Upper lobe of left lung (tissue), 6 donors: ENCODE measurements at places on chromosomes 12 and 14. TPM values are rescaled to one million over a fixed set of nuclear protein-coding genes. Genes with fewer than 3 reads are reported as not detected.

Gene SPRING1
- total RNA-seq: 107 TPM

Gene BMAL2
- 3.1 TPM for total RNA-seq

Gene MYF5
- total RNA-seq: not detected

Gene PIK3C2G
- total RNA-seq: 3.1 TPM

Gene PMEL
- 2.6 TPM for total RNA-seq

DNA sequence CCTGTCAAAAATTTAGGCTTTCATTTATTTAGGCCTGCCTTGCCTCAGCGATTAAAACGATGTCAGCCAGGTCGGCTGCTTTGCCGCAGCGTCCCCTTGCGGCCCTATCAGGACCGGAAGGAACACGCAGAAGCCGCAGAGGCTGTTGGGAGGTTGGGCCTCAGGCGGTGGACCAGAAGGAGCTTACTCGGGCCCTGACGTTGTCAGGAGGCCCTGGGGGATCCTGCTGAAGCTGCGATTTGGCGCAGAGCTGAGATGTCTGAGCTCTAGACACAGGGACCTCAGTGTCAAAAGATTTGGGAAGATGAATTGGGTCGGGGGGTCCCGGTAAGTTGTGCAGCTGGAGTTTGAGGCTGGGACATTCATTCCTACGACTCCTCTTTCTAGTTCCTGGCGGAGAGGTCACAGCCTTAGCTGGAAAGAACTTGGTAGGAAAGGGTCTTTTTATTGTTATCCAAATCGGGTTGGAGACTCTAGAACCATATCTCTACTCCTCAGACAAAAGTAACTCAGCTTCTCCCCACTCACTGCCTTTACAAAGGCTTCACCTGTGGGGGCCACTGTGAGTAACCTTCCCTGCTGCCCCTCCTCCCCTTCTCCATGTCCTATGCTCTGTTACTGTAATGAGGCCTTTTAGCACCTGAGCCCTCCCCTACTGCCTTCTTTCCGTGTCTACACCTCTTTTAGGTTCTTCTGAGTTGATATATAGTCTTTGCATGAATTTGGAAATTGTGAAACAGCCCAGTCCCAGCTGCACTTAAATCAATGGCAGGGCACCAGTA is 6.6 kb upstream of the ABCD2 start:
- H3K27me3 ChIP-seq: no peaks in the 10 kb centered on the region
- H3K36me3 ChIP-seq: no peaks in the 10 kb centered on the region
- DNase-seq: peak; percentile 34
- no peak overlapping the region for H3K27ac ChIP-seq
- no peaks in the 10 kb centered on the region for H3K4me1 ChIP-seq
- no peak overlapping the region for H3K4me3 ChIP-seq

GRCh38 chr12:10708862-10709261 is 14.3 kb downstream of the YBX3 start:
- H3K36me3 ChIP-seq: peaks cover 44% of the 10 kb centered on the region
- no peaks in the 10 kb centered on the region for H3K4me1 ChIP-seq
- H3K27ac ChIP-seq: no peak overlapping the region
- no peaks in the 10 kb centered on the region for H3K27me3 ChIP-seq
- DNase-seq: no peak
- no peak overlapping the region for H3K4me3 ChIP-seq

GRCh38 chr12:15670756-15671155 is 118.4 kb downstream of the EPS8 start:
- H3K4me1 ChIP-seq: no peaks in the 10 kb centered on the region
- H3K4me3 ChIP-seq: no peak overlapping the region
- H3K27ac ChIP-seq: no peak overlapping the region
- no peak for DNase-seq

DNA sequence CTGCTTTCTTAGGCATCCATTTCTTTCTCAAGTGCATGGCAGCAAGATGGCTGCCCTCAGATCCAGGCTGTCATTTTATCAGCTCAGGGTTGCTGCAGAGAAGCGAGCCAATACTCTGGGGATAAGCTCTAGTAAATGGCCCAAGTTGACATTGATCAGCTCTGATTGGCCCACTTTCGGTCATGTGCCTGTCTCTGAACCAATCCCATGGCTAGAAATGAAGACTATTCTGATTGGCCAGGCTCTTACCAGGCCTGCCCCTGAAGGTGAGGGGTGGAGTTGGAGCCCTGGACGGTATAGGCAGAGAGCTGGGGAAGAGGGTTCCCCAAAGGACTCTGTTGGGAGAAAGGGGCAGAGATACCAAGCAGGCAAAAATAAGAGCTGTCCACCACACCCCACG is 41.4 kb downstream of the MYO1H start:
- H3K36me3 ChIP-seq: no peaks in the 10 kb centered on the region
- no peak overlapping the region for H3K27ac ChIP-seq
- H3K4me3 ChIP-seq: no peak overlapping the region
- DNase-seq: no peak

DNA sequence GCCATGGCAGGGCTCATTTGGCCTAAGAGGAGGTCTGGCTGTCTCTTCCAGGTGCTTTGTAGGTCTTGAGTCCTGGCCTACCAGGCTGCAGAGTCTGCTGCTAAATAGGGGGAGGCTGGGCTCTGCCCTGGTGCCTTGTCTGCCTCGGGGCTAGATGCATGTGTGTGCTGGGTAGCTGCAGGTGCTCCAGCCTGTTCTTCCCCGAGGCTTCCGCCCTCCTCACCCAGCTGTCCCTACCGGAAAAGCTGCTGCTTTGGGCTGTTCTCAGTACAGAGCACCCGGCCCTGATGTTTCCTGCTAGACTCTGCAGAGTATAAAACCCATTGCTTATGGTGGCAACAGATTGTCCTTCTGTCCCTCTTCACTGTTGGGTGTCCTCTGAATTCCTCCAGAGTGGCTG is 37.7 kb downstream of the RAB35 start:
- H3K4me3 ChIP-seq: no peak overlapping the region
- DNase-seq: no peak
- H3K27me3 ChIP-seq: no peaks in the 10 kb centered on the region
- no peak overlapping the region for H3K27ac ChIP-seq

DNA sequence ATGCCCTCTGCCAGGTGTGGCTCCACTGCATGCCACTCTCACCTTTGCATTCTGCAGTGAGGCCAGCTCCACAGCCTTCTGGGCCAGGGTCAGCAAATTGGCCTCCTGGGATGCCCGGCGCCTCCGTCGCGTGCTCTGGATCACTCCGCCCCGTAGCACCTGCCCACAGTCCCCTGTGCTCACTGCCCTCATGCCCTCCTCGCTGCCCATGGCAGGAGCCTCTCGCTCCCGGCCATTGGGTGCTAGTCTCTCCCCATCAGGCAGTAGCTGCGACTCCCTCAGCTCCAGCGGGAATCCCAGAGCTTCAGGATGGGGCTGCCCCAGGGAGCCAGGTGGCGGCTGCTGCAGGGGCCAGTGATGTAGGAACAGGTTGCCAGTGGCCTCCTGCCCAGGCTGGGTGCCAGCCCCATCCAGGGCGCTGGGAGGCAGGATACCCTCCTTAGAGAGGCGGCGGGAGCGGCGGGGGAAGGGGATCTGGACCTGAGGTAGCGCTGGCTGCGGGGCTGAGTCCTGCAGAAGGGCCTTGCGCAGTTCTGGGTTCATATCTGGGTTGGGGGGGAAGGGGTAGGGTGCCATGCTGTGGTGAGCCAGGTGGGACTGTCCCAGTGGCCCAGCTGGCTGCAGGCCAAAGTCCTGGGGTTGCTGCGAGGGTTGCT is 24.5 kb upstream of the PNMA1 start:
- H3K27ac ChIP-seq: peak overlapping the region; percentile 80
- H3K4me3 ChIP-seq: no peak overlapping the region
- no peaks in the 10 kb centered on the region for H3K27me3 ChIP-seq
- H3K36me3 ChIP-seq: peaks cover 7% of the 10 kb centered on the region

DNA sequence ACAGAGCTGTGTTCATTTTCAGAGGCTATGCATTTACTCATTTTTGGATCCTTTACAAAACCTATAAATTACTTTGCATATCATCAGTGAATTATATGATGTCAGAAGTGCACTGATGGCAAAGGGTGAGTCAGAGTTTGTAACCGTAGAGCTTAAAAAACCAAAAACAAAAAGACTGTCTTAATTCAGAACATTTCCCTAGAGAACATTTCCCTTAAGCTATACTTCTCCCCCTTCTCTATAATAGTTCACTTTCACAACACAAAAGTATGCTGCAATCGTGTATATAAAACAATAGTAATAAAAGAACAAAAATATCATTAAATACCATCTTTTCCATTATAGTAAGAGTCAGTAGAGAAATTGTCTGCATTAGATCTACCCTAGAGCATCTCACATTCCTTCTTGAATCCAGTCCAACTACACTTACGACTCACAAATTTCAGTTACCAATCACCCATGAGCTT is 934.9 kb downstream of the LRFN5 start:
- H3K4me3 ChIP-seq: no peak overlapping the region
- no peak for DNase-seq
- no peaks in the 10 kb centered on the region for H3K4me1 ChIP-seq
- no peak overlapping the region for H3K27ac ChIP-seq

GRCh38 chr12:92130999-92131398 is 14.6 kb downstream of the BTG1 start:
- DNase-seq: no peak
- H3K27ac ChIP-seq: no peak overlapping the region
- no peaks in the 10 kb centered on the region for H3K27me3 ChIP-seq
- peaks cover 51% of the 10 kb centered on the region for H3K4me1 ChIP-seq
- H3K36me3 ChIP-seq: no peaks in the 10 kb centered on the region

DNA sequence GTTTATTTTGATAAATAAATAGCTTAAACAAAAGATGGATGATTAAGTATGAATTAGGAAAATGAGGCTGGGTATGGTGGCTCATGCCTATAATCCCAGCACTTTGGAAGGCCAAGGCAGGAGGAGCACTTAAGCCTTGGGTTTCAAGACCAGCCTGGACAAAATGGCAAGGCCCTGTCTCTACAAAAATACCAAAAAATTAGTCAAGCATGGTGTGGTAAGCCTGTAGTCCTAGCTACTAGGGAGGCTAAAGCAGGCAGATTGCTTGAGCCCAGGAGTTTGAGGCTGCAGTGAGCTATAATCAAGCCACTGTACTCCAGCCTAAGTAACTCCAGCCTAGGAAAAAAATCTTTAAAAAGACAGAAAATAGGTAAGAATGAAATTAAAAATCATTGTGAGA is 96.0 kb downstream of the BCL2L14 start:
- DNase-seq: no peak
- no peaks in the 10 kb centered on the region for H3K4me1 ChIP-seq
- H3K36me3 ChIP-seq: no peaks in the 10 kb centered on the region
- no peak overlapping the region for H3K27ac ChIP-seq
- no peak overlapping the region for H3K4me3 ChIP-seq

GRCh38 chr14:25102788-25103187 is 52.8 kb upstream of the STXBP6 start:
- H3K4me1 ChIP-seq: no peaks in the 10 kb centered on the region
- no peak overlapping the region for H3K4me3 ChIP-seq
- no peak overlapping the region for H3K27ac ChIP-seq
- H3K36me3 ChIP-seq: no peaks in the 10 kb centered on the region

- H3K4me1 ChIP-seq: no peaks in the 10 kb centered on the region
- no peak overlapping the region for H3K27ac ChIP-seq
- no peaks in the 10 kb centered on the region for H3K36me3 ChIP-seq
Observed at GRCh38 chr12:115166698-115167315, 482.8 kb upstream of the TBX3 start.

DNA sequence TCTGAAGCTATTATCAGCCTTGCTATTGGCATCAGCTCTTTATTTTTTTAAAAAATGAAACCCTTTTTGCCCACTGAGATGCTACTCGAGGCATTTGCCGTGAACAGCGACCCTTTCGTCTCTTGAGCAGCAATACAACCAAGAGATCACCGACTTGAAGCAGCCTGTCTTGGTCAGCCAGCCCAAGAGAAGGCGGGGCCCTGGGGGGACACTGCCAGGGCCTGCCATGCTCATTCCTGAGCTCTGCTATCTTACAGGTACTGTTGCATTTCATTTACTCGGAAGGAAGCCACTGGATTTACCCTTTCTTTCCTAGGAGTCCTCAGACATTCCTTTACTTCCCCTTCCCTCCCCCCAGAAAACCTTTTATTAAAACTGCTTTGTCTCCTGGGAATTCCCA is 16.7 kb downstream of the PIWIL1 start:
- H3K27me3 ChIP-seq: no peaks in the 10 kb centered on the region
- H3K27ac ChIP-seq: no peak overlapping the region
- no peaks in the 10 kb centered on the region for H3K36me3 ChIP-seq
- DNase-seq: no peak
- no peaks in the 10 kb centered on the region for H3K4me1 ChIP-seq

- H3K36me3 ChIP-seq: no peaks in the 10 kb centered on the region
- no peak for DNase-seq
- H3K4me3 ChIP-seq: no peak overlapping the region
- H3K4me1 ChIP-seq: no peaks in the 10 kb centered on the region
- H3K27ac ChIP-seq: no peak overlapping the region
Observed at GRCh38 chr14:78088916-78089315, 81.3 kb upstream of the NRXN3 start.

GRCh38 chr14:61932974-61933373 is 170.8 kb downstream of the SNAPC1 start:
- H3K4me3 ChIP-seq: no peak overlapping the region
- H3K27ac ChIP-seq: no peak overlapping the region
- H3K4me1 ChIP-seq: no peaks in the 10 kb centered on the region
- no peaks in the 10 kb centered on the region for H3K36me3 ChIP-seq
- DNase-seq: no peak
